Skeletal muscle cell (primary cell): ENCODE measurements at places on chromosomes 4 and X.

DNA sequence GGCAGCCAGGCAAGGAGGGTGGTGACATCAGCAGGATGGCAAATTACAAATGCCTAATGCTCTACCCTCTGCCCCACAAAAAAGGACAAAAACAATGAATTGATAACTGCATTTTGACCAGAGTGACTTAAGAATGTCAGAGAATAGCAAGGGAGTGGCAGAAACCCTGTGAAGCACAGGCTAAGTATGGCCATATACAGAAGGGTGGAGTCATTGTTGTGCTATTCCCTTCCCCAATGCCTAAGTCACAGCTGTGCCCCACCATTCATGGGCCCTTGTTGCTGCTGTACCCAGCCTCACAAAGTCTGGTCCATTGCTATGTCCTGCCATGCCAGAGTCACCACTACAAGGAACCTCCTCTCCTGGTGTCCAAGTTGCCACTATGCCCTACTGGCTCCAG lies 123.1 kb downstream of the NEK1 start:
- no peak for DNase-seq

GRCh38 chrX:32448945-32449344 lies 762.4 kb downstream of the DMD start:
- DNase-seq, result no peak

GRCh38 chrX:96722781-96723180 lies 38.1 kb downstream of the DIAPH2 start:
- no peak for DNase-seq

DNA sequence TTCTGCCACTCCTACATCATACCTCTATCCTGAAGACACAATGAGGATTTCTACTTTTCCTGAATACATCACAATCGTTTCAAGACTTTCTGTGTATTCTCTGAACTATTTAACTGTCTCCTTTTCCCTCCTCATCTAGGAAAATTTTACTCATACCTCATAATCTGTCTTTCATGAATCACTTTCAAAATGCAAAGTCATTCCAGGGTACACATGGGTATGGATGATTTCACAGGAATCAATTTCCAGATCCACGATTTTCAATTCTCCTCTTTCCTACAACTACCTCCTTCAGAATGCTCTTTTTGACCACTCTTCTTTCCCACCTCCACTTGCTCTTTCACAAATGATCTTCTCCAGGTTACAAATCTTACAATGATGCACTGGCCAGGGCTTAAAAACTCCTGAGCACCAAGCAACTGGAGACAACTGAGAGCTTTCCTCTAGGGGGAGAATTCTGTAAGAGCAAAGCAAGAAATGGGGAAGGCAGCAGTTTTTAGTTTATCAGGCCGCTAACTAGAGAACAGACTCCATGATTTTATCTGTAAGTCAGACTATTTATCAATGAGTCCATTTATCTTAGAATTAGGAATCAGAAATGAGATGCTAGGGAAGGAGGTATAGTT lies 116.4 kb downstream of the PPP3CA start:
- no peak for DNase-seq

DNA sequence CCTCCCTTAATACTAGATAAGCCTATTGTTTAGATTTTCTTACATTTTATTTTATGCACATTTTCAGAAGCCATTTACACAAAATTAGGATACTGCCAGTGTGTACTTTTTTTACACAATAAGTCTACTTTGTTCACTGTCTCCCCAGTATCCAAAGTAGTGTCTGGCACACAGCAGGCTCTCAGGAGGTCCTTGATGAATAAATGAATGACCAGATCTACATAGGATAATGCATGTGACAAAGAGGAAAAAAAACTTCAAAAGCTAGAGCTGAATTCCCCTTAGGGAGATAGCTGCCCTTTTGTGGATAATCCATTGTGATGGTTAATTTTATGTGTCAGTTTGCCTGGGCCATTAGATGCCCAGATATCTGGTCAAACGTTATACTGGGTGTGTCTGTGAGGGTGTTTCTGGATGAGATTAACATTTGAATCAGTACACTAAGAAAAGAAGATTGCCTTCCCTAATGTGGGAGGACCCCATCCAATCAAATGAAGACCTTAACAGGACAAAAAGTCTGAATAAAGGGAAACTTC lies 61.6 kb downstream of the QDPR start:
- no peak for DNase-seq

DNA sequence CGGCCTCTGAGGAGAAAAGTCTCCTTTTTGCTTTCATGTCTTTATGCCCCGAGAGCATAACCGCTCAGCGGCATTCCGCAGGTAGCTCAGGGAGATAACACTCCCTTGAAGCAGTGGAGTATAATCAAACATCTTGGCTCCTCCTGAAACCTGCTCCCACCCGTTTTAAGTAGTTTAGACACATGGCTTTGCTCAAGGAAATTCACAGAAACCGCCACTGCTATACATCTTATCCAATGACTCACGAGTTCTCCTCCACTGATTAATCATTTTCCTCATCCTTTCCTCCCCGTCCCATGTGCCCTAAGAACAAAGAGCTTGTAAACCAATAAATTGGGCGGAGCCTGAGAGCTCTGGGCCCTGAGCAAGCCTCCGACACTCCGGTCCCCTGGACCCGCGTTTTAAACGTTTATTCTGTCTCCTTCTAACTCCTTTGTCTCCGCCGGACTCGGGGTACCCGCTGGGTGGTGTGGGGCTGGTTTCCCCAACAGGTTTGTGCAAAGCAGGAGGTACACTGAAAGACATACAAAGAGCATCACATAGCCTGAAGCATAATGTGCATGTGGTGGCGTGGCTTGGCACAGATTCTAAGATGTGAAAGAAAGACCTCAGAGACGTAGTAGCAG lies 401.2 kb downstream of the TLL1 start:
- no peak for DNase-seq

- DNase-seq, result no peak
These were observed 8.1 kb upstream of the DCTD start for GRCh38 chr4:182925298-182925757.

DNA sequence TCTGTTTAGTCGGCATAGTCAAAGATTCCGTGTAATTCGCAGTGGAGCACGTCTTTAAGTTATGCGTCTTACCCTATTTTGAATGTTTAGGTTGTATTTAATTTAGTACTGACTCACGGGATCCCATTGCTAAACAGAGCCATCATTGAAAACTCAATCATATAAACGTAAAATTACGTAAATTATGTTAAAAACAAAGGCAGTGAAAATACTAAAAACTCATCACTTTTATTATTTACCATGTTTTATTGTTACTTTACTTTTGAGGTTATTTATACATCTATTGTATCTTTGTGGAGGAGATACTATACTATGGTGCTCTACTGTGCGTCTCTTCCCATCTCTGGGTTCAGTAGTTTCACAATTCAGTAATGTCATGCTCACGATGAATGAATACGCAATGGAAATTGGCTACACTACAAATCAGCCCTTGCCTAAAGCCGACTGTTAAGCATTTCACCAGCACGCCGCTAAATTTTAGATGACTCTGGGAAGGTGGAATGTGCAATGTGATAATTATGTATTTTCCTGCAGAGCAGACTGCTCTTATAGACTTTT lies 944 bp downstream of the FUNDC2 start:
- DNase-seq, result no peak
